ENCODE measurements at places on chromosomes 1 and 21.

DNA sequence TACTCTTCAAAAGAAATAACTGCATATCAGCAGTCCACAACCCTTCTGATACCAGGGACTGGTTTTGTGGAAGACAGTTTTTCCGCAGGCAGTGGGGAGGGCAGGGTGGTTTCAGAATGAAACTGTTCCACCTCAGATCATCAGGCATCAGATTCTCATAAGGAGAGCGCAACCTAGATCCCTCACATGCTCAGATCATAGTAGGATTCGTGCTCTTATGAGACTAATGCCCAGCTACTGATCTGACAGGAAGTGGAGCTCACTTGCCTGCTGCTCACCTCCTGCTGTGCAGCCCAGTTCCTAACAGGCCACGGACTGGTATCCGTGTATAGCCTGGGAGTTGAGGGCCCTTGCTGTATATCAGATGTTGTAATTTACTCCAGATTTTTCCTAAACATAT lies 11.5 kb downstream of the RO60 start:
- no peak for DNase-seq

GRCh38 chr1:74334147-74334546 lies 99.0 kb downstream of the TNNI3K start:
- no peak for DNase-seq

- no peak for DNase-seq
Observed at GRCh38 chr1:56968878-56969495, 3.2 kb upstream of the C8B start.

DNA sequence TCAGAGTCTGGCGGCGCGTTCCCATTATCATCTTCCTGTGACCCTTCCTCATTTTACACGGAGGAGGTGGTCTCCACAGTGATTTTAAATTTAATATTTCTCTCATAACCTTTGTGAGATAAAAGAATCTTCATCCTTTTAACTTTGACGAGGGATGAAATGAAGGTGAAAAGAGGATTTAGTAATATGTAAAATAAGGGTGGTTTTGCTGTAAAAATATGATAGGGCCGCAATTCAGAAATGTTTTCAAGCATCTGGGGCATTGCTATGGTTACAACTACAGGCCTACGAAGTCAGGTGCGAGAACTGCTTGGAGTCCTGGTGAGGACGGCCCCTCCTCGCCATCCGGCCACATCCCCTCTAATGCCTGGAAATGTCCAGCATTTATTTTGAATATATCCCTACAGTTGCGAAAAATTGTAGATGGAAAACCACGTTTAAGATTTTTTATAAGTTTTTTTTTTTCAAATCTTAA lies 422 bp upstream of the RSBN1 start:
- no peak for DNase-seq

DNA sequence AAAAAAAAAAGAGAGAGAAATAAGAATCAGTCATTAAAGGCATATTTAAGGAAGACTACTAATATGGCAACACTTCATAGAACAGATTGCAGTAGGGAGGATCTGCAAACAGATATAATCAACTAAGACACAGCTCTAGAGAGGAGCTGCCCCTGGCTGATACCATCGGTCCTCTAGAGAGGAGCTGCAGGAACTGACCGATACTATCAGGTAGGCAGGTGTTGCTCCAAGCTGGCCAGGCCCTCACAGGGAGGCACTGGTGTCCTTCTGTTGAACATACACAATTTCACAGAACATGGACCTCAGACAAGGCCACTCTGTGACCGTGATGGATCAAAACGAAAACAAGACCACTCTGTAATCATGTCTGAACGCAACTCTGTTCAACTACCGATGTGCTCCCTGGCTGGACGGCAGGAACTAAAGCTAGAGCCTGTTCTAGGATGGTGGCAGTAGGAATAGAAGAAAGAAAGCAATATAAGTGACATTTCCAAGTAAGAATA lies 15.5 kb downstream of the SMYD3 start:
- no peak for DNase-seq

- no peak for DNase-seq
Observed at GRCh38 chr1:201396861-201397464, 2.2 kb downstream of the LAD1 start.

DNA sequence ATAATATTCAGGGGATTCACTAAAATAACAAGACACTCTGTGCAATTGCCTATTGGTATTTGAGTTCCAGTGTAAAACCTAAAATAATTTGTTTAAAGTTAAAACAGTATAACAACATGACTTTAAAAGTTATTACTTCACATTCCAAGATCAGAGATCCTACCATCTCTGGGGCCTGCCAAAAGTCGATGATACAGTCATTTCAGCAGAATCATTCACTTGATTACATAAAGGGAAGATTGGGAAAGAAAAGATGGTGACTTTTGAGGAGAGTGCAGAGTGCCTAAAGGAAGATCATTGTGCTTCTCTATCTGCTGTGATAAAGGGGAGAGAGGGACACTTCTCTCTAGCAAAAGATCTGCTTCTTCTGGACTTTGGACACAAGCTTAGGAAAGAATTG lies 784.4 kb upstream of the ADGRL4 start:
- no peak for DNase-seq

GRCh38 chr1:54096227-54096876 lies 42.9 kb downstream of the TCEANC2 start:
- no peak for DNase-seq

- DNase-seq: no peak
Observed at GRCh38 chr1:116722016-116722838, 32.0 kb upstream of the CD2 start.

DNA sequence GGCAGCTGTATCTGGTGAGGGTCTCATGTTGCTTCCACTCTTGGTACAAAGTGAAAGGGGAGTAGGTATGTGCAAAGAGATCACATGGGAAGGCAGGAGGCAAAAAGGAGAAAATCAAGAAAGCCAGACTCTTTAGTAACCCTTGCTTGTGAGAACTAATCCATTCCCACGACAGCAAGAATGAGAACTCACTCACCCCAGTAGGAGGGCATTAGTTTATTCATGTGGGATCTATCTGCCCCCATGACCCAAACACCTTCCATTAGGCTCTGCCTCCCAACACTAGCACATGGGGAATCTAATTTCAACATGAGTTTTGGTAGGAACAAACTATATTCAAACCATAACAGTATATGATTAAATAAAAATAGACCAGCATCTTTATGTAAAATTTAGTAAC lies 57.6 kb downstream of the ZNHIT6 start:
- DNase-seq: no peak

DNA sequence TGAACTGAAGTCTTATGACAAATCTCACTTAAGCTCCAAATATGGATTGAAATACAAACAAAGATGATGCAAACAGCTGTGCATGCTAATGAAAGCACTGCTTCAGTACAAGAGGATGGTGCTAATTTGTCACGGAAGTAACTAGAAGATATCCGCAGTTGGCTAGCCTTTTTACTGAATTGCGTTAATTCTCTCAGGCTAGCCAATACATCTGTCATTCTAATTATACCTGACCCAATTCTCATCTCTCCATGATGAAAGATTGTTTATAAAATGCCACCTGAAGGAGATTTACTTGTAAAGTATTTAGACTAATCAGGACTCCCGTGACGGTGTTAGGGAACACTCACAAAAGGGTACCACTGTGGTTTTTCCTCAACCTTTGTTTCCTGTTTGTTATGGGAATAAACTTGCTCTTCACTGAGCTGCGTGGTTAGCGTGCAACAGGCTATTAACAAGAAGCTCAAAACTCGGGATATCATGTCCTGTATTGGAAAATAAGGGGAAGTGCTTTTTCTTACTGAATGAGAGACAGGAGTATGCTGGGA lies 162.5 kb downstream of the APP start:
- DNase-seq: no peak

DNA sequence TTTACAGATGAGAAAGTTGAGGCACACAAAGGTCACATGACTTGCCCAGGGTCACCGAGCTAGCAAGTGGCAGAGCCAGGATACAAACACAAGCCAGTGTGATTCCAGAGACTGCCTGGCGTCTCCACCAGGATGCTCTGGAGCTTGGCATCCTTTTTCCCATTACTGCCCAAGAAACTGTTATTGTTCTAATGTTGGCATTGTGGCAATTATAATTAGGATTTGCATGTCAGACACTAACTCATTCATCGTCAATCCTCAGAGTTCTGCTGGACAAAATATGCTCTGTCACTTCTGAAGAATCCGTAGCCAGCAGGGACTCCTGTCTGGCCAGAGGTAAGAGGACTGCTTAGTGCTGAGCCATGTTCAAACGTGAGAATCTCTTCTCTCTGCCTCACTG lies 8.8 kb downstream of the KAZN start:
- DNase-seq: no peak

- no peak for DNase-seq
Observed at GRCh38 chr1:41754540-41754939, 164.2 kb downstream of the HIVEP3 start.

DNA sequence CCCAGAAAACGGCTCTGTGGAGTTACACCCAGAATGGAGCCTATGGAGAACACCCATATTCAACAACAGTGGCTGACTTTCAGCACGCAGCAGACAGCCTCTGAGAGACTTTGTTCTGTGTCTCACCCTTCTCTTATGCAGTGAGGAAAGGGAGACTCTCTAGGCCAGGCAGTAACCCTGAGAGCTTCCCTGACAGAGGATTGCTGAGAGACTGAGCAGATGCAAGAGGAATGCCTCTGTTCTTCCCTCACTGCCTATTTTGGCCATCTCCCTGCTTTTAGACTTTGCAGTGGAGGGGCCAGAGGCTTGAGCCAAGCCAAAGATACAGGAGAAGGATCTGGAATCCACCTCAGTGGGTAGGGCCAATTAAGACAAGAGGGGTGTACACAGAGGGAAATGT lies 41.8 kb upstream of the SLC16A1 start:
- no peak for DNase-seq

DNA sequence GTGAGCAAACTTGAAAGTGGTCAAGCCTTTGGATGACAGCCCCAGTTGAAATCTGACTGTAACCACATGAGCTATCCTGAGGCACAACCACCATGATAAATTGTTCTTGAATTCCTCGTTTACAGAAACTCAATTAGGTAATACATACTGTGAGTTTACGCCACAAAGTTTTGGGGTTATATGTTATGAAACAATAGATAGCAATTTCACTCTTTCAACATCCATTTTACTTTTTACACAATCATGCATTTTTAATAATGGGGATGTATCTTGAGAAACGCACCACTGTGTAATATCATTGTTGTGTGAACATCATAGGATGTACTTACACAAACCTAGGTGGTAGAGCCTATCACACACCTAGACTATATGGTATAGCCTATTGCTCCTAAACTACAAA lies 35.4 kb downstream of the OR2C3 start:
- no peak for DNase-seq

GRCh38 chr1:29121936-29122681 lies 1.6 kb downstream of the TMEM200B start:
- no peak for DNase-seq
